ENCODE measurements at places on chromosomes 5 and 9.

DNA sequence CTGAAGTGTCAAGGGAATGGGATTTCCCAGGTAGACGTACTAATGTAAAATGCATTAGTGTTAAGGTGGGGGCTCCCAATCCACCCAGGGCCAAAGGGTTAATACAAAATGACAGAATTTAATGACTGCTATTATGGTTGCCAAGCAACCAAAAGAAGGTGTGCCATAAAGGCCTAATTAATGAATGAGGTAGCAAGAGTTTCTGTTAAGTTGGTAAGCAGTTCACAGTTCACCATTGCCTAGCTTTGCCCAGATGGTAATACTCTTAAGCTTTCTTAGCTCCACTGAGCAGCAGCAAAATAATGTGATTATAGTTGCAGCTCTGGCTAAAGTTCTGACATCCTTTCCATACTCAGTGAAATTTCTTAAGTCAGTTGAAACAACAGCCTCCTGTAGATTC, 211.7 kb downstream of the DENND1A start:
- no peak for DNase-seq

GRCh38 chr5:157502143-157502647, 42.2 kb downstream of the NIPAL4 start:
- DNase-seq = peak; percentile 52

GRCh38 chr5:132363431-132364112, 5.9 kb upstream of the SLC22A5 start:
- DNase-seq = no peak

DNA sequence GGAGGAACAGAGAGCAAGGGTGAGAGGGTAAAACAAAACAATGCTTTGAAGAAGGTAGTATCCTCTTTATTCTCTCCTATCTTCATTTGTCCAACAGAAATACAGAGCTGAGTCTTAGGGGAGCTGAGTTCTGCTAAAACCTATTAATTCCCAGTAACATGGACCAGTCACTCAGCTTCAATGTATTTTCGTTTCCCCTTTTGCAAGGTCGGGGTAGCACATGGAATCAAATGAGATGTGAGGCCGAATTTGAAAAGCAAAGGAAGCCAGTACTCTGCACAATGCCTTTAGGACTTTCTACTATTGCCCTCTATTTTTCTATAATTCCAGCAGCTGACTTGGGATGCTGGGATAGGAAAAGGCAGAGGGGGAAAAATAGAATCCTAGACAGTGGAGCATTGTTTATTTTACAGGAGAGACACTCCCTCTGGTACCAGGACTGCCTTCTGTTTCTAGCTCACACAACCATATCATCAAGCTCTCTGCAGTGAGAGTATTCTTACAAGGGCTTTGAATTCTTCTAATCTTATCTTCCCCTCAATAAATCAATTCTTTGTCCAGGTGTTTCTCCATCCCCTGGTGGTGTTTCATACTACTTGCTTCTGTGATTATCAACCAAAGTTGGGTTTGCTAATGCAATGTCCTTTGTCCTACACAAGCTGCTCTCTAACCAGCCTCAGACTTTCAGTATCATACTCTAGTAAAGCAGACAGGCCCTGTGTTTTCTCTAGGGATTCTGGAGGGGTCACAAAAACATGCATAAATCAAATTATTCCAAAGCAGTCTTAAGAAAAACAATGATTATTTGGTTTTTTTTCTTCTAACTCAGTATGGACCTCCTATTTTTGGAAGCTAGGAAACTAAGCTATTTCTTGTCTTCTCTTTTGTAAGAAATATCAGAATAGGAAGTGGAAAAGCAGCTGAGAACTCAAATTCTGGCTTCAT, 341.5 kb downstream of the OSTF1 start:
- DNase-seq = no peak

DNA sequence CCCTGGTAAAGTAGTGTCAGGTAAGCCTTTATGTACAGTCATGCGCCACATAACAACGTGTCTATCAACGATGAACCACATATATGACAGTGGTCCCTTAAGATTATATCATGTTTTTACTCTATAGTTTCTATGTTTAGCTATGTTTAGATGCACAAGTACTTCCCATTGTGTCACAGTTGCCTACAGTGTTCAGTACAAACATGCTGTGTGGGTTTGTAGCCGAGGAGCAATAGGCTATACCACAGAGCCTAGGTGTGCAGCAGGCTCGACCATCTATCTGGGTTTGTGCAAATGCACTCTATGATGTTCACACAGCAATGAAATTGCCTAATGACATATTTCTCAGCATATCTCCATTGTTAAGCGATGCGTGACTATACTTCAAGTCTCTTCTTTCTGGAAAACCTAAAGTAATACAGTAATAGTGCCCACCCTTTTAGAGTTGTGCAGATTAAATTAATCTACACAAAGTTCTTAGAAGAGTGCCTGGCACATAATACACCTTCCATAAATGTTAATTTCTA, 295.9 kb downstream of the ARHGAP26 start:
- no peak for DNase-seq

DNA sequence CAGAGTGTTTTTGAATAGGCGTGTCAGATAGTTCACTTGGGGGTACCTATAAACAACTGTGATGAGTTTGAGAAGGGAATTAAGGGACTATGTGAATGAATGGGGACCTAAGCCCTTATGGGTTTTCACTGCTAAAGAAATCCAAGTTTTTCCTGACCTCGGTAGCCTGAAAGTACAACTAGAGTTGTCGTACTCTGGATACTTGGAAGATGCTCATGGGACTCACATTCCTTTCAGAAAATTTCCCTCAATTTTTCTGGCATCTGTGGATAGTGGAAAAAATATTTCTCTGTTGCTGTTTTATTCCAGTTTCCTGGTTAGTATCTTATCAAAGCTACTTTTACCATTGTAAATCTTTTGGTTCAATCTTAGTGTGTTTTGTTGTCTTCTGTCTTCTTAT, 1112.3 kb upstream of the SEMA6A start:
- no peak for DNase-seq

All from inflammatory macrophage treated with lipopolysaccharide for 1 hour (primary cell).